ENCODE measurements at places on chromosomes 3 and 15.

DNA sequence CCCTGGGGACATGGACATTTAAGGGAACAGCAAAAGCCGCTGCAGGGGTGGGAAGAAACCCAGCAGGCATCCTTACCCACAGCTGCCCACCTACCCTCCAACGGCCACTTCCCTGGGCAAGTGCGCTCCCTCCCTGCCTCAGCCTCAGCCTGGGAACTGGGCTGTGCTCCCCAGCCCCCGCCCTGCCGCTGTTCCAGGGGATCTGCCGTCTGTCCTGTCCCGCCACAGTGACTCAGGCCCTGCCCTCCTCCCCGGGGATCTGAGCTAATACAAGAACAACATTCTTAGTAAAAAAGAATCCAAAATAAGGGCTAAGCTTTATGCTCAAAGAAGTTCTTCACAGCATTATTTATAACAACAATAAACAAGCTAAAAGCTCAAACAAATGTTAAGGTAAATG is 7.4 kb upstream of the IQSEC1 start:
- no peak for DNase-seq

GRCh38 chr15:38667890-38668850 is 103.6 kb upstream of the RASGRP1 start:
- DNase-seq: no peak

GRCh38 chr3:133040696-133041523 is 2.7 kb downstream of the TMEM108 start:
- no peak for DNase-seq

DNA sequence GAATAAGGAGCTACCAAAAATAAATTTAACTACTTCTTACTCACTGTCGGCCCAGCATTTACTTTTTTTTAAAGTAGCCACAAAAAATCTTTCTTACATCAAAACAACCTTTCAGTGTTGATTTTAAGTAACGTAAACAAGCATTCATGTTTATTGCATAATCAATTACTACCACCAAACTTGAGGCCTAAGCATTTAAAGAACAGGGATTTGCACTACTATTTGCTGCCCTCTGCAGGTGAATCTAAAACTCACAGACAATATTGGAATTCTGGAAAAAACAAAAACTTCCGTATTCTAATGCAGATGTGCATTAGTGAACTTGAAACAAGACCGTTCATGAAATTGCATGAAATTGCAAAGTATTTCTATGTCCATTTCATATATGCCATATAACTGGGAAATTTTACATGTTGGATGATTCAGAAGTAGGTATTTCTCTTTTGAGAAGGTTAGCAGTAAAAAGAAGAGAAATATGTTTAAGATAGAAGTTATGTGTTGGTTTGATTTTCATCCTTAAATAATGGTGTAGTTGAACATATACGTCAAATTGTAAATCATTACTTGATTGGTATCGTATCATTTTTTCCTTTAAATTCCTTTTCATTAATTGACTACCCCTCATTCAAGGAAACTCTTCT is 55.6 kb downstream of the CGGBP1 start:
- no peak for DNase-seq
